ENCODE measurements at places on chromosomes 11 and 22.
A peak's percentile ranks its signal among the peaks of the same experiment; 100 is the strongest.

DNA sequence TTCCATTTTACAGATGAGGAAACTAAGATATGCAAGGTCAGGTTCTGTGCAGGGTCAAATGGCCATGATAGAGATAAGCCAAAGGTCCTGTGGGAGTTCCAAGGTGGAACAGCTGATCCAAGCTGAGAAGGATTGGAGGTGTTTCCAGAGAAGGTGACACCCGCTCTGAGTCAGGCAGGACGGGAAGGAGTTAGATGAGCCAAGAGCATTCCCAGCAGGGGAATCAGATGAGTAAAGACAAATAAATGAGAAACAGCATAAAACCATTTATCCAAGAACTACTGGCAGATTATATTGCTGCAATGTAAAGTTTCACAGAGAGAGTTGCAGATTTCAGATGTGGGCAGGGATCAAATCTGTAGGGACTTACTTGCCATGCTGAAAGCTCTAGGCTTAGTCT lies 18.9 kb upstream of the HEPHL1 start:
- no peak for DNase-seq

DNA sequence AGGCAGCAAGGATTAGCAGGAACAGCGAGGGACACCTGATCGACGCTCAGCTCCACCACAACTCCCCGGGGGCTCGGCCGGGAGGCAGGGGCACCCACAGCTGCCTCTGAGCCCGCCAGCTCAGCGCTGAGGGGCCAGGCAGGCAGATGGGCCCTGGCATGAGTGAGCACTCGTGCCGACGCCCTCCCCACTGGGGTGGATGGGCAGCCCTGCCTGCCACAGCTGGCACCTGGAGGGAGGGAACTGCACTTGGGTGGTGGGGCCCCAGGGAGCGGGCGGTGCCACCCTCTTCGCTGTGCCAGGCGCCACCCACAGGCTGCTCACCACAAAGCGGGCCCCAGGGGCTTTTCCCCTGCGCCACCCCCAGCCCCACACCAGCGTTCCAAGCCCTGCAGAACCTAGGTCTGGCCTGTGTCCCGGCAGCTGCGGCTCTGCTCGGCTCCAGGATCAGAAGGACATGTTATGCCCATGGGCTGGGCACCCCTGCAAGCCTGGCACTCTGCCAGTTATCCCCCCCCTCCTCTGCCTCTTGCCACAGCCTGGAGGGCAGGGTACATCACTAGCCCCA lies 28.8 kb downstream of the WNT7B start:
- no peak for DNase-seq

DNA sequence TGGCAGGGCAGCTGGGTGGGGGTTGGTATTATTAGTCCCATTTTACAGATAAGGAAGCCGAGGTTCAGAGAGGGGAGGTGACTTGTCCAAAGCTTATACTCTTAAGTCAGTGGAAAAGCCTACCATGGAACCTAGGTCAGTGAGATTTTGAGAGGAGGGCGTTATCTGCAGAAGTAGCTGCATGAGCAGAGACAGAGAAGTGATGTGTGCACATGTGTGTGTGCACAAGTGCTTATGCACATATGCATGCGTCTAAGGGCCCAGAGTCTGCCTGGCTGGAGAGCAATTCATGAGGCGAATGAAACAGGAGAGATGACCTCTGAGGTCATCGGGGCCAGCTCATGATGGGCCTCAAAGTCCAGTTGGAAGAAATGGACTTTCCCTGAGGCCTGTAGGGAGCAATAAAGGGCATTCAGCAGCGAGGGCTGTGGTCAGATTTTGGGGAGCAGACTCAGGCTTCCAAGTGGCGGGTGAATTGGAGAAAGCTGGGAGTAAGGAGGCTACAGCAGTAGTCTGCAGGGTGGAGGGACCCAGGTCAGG lies 8.2 kb downstream of the PLEKHB1 start:
- no peak for DNase-seq

DNA sequence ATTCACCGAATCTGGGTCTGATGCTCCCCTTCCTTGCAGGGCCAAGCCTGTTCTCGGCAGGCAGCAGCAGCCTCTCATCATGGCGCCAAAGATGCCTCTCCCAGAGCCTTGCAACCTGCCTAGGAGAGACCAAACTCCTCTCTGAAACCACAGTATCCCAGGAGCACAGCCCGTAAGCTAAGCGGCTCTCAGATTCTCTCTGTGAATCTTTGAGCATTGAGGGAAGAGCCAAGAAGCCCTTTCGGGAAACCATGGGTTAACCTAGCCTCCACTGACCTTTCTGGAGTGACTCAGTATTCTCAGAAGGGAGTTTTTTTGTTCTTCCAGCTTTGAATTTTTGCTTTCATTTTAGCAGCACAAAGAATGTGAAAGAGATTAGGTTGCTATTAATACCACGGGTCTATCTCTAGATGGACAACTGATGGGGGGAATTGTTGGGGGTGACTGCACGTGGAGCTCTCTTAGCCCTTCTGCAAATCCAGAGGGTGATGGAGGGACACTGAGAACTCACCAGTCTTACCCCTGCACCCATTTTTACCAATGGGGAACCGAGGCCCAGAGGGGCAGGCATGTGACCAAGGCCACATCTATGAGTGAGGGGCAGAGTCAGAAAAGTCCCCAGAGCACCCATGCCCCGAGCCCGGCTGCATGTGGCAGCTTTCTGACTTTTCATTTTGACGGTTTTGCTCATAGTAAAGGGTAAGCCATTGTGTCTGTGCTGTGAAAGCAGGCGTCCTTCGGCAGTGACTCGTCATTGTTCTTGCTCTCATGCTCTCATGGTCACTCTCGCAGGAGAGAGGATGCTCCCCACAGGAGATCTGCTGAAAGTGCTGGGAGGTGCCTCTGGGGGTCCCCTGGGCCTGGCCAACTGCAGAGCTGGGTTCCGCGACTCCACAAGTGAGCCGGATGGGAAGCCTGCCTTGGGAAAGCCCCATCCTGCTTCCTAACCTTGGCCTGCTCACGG lies 36.0 kb downstream of the IRAG1 start:
- DNase-seq, result no peak

DNA sequence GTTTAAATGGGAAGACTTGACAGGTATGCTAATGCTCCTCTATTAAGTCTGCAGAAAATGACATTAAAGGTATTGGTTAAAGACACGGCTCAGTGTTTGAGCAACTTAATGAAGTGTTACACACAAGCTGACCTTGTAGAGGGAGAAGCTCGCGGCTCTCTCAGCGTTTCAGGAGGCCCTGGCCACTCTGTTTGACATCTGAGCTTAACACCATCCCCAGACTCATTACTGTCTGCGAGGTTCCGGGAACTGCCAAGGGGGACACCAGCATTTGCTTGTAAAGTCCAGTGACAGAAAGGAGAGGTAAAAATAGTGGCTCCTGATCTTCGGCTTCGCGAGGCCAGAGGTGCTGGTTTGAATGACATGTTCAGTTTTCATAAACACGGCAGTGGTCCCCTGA lies 540.7 kb upstream of the CADM1 start:
- DNase-seq, result no peak

DNA sequence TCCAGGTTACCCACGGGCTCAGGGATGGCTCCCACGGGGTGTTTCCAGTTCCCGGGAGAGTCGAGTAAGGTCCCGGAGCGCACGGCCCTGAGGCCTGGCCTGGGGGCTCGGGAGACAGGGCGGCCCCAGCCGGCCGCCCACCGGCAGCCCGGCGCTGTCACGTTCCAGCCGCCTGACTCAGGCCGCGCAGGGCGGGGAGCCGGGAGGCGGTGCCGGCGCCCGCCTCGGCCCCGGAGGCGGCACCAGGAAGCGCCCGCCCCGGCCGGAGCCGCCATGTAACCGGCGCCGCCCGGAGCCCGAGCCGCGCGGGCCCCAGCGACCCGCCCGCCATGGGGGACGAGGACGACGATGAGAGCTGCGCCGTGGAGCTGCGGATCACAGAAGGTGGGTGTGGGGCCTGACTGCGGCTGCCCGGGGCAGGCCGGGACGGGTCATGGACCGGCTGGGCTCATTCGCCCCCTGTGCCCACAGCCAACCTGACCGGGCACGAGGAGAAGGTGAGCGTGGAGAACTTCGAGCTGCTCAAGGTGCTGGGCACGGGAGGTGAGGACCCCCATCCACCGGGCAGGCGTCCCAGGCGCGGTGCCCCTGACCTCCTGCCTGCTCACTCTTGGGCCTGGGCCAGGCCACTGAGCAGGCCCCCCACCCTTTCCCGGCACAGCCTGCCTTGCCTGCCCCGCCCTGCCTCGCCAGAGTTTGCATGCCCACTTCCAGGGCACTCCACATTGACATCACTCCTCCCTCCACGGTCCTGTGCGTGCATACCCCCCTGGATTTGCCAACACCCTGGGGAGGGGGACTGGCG lies at the start of gene RPS6KA4:
TSS of gene RPS6KA4 (plus strand) at position 256 of the 805 bp plus-strand sequence. CDS start at position 330, 74 bp downstream.
- DNase-seq, result peak; percentile 64
